ENCODE measurements at places on chromosomes 7 and 10.

DNA sequence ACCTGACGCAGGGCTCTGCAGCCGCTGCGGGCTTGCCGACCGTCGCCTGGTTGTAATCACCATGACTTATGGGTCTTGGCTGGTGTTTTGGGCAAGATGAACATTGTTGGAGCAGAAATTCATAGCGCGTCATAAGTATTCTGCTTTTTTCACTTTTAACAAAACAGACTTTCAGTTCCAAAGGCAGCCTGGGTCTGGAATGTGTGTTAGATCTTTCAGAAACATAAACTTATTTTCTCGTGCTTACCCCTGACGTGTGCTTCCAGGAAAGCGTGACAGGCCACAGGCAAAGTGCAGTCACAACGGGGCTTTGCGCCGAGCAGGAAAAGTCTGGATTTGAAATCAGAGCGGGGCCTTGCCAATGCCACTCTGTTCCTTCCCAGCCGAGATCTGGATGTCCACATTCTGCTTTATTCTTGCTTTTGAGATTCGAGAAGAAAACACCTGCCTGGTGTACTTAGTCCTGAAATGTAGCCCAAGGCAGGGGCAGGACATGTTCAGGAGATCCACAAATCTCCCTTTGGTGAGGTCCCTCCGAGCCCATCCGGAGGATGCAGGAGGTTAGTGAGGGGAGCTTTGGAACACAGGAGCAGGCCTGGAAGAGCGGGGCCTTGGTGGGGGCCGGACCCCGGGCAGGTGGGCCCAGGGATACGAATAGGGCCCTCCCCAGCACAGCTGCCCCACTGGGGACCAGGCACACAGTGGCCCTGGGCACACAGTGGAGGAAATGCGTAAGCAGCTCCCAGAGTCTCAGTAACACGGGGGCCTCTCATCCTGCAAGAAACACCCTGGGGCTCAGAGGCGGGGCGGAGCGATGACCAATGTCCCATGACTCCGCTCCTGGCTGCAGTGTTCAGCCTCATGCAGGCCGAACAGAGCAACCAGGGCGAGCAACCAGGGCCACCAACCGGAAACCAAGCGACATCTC, 49.5 kb upstream of the EBF3 start:
- no peak for DNase-seq

DNA sequence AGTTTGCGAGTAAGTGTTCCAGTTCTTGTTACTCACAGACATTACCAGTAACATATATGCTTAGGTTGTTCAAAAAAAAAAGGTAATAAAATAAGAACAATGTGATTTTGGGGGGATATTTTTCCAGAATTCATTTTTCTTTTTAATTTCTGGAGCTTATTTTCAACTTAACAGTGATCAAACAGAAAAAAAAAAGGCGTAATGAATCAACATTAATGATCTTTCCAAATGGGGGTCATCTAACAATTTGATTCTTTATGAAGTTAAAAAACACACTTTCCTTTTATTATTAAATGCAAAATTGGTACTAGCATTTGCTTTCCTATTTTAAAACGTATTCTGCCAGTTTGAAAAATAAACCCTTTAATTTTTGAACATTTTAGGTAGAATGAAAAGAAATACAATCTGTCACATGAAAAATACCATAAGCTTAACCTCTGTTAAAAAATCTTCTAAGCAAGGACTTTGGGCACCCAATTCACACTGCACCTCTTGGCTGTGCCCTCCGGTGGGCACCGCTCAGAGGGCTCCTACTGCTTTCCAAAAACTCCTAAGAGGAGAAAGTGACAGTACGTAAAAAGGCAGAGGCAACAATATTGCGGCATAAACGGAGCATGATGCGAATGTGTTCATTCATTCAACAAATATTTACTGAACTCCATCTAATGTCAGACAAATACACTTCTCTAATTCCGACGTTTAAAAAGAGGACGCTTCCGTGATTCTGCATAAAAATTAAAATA, 32.6 kb downstream of the CNPY1 start:
- no peak for DNase-seq

DNA sequence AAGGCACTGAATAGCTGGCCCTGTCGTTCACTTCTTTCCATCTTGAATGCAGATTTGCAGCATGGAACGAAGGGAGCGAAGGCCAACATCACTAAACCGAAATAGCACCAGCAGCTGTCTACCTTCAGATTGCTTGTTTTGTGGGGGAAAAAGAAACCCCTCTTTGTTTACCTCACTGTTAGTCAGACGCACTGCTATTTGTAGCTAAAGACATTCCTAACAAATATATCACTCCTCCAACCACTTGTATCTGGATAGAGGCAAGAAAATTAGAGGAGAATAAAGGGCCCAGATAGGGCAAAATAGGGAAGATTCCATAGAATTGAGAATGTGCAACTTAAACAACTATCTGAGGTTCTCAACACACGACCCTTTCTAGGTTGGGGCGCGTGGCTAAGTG, 26.5 kb downstream of the ANK3 start:
- DNase-seq = no peak

- DNase-seq = no peak
These were observed 214.3 kb downstream of the ELMO1 start for GRCh38 chr7:37234334-37234733.

GRCh38 chr10:68348265-68348741, 15.6 kb upstream of the PBLD start:
- DNase-seq = no peak

DNA sequence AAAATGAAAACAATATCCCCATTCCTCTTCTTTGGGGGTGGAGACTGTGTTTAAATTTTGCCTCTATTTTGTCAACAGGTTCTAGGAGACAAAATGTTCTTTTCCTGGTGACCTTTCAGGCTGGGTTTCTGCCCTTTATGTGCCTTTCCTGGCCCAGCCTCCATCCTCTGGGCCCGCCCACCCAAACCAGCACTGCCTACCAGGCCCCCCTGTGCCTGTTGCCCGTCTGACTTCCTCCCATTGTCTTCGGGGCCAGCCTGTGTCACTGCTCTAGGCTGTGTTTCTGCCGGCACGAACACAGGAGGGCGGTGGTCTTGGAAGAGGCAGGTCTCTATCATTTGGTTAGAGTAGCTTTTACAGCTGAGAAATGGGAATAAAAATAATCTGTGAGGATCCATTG, 13.9 kb downstream of the TSPAN14 start:
- DNase-seq = no peak

GRCh38 chr10:87706731-87707130, 47.1 kb downstream of the PAPSS2 start:
- no peak for DNase-seq

DNA sequence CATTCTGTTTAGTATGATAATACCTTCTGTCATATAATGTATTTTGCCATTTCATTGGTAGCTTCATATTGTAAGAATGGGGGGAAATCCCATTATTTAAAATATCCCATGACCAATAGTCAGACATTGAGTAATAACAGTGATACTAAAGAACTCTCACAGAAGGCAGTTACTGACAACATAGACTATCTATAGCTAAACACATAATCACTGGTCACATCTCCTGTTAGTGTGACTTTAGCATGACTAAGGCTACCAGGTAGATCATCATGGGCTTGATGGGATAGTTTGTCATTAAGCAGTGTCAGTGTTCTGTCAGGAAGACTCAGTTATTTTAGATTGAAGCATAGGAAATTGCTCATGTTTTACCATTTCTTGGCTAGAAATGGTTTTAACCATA, 16.4 kb downstream of the OPN1SW start:
- DNase-seq = no peak

- DNase-seq = no peak
These were observed 127.0 kb upstream of the JCAD start for GRCh38 chr10:30186371-30186875.

DNA sequence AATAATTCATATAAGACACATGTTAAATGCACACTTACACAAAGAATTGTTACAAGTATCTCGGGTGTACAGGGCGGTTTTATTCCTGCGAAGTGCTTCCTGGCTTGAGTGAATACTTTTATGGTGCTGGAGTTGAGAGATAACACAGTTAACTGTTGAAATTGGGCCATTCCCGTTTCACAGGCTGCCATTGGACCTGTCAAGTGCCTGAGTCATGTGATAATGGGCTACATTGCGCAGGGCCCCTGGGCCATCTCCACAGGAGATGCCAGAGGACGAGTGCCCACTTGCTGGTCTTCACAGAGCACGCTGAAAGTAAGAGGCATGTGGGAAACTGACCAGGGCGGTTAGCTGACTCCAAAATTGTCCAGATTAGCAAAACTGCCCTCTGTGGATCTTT, 4.8 kb downstream of the FBH1 start:
- no peak for DNase-seq

- DNase-seq = no peak
These were observed 120.0 kb downstream of the LYZL1 start for GRCh38 chr10:29408847-29409240.

DNA sequence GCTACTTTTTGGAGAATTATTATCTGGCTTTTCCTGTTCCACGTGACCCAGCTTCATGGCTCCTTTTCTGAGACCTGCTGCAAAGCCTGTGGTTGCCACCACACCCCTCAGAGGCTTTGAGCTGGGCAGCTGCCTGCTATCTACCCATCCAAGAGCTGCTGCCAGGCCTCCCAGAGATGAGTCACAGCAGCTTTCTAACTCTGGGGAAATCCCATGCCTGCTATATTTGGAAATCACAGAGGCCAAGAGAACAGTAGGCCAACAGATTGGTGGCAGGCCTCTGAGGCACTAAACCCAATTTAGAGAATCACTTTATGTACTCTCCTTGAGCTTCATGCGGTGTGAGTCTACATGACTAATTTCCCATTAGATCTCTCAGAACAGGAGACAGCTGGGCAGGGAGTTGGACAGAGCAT, 35.2 kb downstream of the SGCE start:
- DNase-seq = peak; percentile 32

DNA sequence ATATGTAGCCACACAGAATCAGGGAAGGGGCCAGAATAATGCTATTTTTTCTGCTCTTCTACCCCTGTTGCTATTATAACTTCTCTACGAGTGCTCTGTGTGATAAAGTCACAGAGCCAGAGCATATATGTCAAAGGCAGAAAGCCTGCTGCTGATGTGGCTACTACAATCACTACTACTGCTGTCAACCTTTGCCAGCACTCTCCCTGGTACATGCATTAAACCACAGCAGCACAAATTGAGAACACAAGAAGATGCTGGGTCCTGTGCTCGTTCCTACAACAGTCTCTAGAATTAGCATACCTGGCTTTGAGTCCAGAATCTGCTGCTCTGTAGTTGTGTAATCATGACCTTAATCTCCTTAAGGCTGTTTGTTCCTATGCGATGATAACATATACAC, 108.6 kb downstream of the SEMA3A start:
- no peak for DNase-seq

DNA sequence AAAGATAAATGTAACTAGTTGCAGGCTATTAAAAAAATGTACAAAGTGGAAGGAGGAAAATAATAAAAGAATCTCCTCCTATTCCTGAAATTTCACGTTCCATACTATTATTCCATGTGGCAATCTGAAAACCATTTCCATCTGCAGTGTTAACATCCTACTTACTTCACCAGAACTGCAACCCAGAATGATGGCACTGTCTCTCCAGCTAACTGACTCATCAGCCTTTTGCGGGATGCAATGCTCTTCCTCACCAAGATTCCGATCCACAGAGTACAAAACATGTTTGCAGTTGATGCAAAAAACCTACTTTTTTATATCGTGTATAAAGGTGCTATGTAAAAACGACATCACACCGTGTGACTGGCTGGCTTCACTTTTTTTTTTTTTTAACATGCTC, 50.8 kb downstream of the ESYT2 start:
- no peak for DNase-seq

GRCh38 chr10:125926247-125926646, 29.9 kb downstream of the FANK1 start:
- no peak for DNase-seq

GRCh38 chr7:16062269-16062668, 359.1 kb downstream of the CRPPA start:
- DNase-seq = no peak

DNA sequence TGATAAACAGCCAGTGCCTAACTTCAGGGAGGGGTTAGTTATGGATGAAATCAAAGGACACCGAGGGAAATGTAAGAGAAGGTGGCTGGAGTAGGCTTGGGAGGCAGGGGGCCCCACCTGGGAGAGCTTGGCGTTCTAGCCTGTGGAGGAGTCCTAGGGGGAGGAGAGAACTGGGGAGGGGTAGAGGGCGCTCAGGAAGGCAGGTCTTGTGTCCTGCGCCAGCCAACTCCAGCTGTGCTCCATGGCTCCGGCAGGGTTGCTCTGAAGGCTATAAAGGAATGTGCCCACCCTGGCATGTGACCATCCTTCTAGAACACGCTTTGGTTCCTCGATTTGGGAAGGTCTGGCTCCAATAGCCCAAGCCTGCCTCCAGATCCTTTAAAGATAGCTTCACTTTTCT, 96.3 kb downstream of the SEC61G start:
- DNase-seq = no peak

GRCh38 chr10:82206831-82207230, 331.8 kb downstream of the NRG3 start:
- DNase-seq = no peak

GRCh38 chr10:125881192-125881591, at the start of gene DHX32:
TSS of gene DHX32 (minus strand) at chr10:125881292. CDS start at chr10:125880824, 468 bp downstream.
- no peak for DNase-seq

DNA sequence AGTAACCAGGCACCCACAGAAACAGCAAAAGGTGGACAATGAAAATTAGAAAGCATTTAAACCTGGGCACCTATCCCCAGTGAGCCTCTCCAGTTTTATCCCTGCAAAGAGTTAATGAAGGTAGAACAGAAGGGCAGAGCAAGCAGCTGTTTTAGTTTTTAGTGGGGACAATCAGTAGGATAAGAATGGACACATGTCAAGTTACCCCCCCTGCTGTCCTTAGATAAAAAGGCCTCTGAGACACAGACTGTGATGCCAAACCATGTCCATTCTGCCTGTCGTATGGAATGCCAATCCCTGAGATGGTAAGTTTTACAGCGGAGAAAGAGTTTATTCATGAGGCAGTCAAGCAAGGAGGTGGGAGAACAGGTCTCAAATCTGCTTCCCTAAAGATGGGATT, 162.6 kb upstream of the AGR3 start:
- no peak for DNase-seq
